ENCODE measurements at places on chromosomes 3 and 15. TPM values are rescaled to one million over a fixed set of nuclear protein-coding genes. Genes with fewer than 3 reads are reported as not detected.

The SPCS1 gene
- 137 TPM for polyA plus RNA-seq

GRCh38 chr15:89333011-89333860, 1.4 kb downstream of the POLG start:
- DNase-seq: no peak

GRCh38 chr3:145266368-145266767, 894.6 kb downstream of the PLOD2 start:
- no peak for DNase-seq

DNA sequence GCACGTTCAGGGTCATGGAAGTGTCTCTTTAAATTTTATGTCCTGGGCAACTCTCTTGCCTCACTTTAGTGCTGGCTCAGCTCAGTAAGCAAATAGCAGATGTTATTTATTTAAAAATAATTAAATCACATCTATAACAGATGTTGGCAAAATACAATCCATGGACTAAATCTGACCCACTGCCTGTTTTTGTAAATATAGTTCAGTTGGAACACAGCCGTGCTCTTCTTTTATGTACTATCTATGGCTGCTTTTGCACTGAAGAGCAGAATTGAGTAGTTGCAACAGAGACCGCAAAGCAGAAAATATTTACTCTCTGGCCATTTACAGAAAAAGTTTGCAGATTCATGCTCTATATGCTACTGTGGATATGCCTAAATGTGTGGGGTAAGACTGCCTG, 79.2 kb downstream of the SAMMSON start:
- DNase-seq: no peak

The SI gene
- polyA plus RNA-seq: not detected

The C3orf38 gene
- 17.7 TPM for polyA plus RNA-seq

DNA sequence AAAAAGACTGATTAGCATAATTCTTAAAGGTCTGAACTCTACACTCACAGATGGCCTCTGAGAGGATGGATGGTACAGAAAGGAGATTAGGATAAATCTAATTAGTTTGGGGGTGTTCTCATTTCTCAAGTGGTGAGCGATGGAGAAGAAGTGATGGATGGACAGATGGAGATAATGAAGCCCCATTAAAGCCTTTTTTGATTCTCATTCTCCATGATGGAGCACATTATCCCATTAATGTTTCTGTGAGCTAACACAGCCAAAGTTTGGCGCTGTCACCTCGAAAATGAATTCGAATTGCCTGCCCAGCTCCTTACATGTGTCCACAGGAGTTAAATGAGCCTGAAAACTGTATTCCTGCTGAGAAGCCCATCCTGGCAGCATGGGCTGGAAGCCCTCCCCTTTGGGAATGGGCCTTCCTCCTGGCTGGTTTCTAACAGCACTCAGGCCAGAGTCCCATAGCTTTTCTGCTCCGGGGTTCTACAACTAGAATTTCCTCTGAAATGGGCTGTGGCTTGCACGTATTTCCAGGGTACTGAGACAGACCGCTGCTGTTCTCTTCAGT, 726.0 kb upstream of the CFAP20DC start:
- DNase-seq: no peak

- DNase-seq: no peak
These were observed 812 bp downstream of the TEX55 start for GRCh38 chr3:119146578-119147375.

DNA sequence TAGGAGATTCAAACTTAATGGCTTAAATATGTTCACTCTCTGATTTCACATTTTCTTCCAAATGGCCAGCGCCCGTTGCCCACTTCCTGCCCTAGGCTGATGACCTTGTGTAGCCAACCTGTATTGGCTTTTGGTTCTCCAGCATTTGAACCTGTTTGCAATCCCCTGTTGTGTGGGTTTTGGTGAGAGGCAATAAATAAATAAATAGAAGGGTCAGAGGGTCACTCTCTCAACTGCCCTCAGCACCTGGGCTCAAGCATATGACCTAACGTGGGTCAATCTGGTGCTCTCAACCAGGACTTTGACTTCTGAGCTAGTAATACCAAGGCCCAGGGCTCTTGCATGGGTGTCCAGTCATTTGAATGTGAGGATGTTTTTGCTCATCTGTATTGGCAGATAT, 1.8 kb upstream of the SRP14 start:
- no peak for DNase-seq

GRCh38 chr3:141561426-141562034, 74.7 kb downstream of the RASA2 start:
- DNase-seq: peak; percentile 33

The EIF2A gene
- polyA plus RNA-seq: 90.6 TPM

DNA sequence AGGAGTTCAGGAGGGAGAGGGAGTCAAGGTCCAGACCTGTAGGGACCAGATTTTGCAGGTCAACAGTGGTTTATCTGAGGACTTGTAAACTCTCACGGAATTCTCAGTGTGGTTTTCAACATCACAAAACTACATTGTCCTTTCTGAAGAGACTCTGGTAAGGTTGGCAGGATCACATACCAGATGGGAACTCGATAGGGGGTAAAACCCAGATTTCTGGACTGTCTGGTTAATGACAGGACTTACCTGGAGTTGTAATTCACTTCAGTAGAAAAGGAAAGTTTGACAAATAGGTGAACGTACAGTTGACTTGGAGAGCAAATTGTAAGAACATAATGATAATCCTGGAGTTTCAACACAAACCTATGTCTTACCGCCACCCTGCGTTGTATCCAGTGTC, 5.3 kb downstream of the ITPR1 start:
- DNase-seq: no peak

DNA sequence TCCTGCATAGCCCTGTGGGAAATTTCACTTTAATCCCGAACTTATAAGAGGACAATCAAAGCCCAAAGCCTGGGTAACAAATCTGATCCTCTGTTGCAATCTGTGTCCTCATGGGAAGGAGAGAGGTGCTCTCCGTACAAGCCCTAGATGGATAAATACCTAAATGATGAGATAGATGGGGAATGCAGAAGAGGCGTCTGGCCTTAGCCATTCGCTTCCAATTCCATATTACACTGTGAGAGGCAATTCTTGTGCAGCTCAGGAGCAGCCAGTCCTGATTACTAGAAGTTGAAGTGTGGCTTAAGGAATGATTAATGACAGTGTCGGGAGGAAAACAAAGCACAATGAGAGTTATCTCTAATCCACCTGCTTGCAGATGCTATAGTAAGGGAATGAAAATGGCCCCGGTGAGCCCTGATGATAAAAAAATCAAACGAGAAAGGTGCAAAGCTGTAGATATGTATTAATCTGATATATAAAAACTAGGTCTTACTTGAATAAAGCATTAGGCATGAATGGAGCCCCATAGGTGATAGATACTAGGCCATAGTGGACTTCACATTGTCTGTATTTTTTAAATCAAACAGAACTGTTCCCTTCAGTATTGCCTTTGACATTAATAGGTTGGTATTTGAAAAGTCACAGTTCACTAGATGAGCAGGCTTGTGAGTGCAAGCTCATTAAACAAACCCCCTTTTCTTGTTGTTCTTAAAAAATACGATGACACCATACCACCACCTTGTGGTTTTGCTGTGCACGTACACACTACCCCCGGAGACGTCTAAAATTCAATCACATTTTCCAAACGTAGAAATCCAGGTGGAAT, 54.2 kb upstream of the TMCO5A start:
- DNase-seq: no peak

- DNase-seq: no peak
These were observed 31.3 kb downstream of the RPN1 start for GRCh38 chr3:128619146-128619890.

DNA sequence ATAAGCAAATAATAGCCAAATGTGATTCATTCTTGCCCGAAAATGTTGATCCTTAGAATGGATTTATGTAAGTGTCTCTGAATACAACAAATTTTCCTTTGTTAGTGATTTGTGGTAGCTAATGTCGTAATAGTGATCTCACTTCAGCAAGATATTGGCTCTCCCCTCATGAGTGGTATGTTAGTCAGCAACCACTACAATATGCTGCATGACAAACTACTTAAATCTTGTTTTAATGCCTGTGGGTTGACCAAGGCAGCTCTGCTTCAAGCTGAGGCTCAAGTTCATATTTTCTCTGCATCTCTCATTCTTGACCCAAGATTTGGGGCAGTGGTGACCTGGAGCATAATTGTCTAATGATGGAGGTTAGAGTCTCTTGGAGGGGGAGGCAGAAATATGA, 49.8 kb upstream of the GALNT15 start:
- peak; percentile 95 for DNase-seq

The CCR3 gene
- polyA plus RNA-seq: not detected

DNA sequence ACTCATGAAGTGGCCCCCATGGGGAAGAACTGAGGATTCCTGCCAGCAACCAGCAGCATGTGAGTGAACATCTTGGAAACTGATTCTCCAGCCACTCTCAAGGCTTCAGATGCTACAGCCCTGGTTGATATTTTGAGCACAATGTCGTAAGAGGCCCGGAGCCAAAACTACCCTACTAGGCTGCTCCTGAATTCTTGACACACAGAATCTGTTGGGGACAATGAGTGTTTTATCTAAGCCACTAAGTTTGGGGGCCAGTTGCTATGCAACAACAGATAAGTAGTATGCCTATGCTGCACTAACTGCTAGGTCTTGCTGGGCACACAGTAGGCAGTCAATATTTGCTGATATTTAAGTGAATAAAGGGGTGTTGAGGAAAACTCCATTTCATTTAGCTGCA, 89.9 kb upstream of the CHL1 start:
- DNase-seq: no peak

The PLSCR2 gene
- not detected for polyA plus RNA-seq

- no peak for DNase-seq
These were observed 118.7 kb upstream of the MLF1 start for GRCh38 chr3:158452334-158452733.

The EXD1 gene
- polyA plus RNA-seq: not detected

The NPAP1 gene
- polyA plus RNA-seq: not detected

DNA sequence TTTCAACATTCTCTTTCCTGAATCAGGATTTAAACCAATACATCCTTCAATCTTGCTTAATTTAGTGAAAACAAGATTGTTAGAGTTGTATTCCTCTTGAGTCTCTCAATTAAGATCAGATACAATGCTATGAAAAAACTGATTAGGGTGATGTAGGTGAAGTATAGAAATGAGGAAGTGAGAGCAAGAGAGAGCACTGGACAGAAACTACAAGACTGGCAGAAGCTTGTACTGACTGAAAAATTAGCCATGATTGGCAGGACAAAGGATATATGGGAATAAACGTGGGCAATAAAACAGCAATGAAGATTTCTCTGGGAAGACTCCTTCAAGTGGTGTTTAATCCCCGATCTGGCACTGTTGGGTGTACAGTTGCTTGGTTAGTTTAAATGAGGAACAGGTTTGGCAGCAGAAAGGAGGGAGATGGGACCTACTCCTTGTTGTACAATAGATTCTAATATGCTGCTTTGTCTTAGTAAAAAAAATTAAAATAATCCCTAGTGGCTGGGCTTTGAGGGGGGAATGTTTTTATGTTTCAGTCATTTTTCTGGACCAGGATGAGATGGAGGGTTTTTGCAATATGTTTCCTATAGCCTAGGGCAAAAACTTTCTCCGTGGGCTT, 252.7 kb downstream of the SLC9A9 start:
- DNase-seq: no peak

The BRPF1 gene
- 10.0 TPM for polyA plus RNA-seq

Data from BJ (cell line).